ENCODE measurements at places on chromosomes 5 and 9.
A peak's percentile ranks its signal among the peaks of the same experiment; 100 is the strongest.

- DNase-seq: no peak
These were observed 173.4 kb downstream of the NR3C1 start for GRCh38 chr5:143229896-143230675.

DNA sequence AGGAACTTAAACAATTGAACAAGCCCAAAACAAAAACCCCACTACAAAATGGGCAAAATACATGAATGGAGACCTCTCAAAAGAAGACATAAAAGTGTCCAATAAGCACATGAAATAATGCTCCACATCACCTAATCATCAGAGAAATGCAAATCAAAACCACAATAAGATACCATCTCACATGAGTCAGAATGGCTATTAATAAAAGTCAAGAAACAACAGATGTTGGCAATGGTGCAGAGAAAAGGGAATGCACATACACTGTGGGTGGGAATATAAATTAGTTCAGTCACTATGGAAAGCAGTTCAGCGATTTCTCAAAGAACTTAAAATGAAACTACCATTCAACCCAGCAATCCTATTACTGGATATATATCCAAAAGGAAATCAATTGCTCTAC lies 337.4 kb upstream of the GRIA1 start:
- DNase-seq: no peak

DNA sequence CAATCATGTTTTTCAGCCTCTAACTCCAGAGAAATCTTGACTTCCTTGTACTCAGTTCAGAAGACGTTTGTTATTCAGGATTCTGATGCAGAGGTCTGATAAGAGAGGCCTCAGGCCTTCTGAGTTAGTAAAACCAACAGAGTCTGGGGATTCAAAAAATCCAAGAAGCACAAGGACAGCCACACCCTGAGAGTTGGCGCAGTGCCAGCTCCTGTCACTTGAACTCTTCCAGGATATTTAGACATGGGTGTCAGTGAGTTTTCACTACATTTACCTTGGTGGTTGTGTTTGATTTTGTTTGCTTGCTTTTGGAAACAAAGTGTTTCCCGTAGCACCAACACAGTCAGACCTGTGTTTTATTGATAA lies 41.6 kb upstream of the PDE8B start:
- no peak for DNase-seq

GRCh38 chr9:84811072-84811750 lies 141.7 kb downstream of the NTRK2 start:
- no peak for DNase-seq

DNA sequence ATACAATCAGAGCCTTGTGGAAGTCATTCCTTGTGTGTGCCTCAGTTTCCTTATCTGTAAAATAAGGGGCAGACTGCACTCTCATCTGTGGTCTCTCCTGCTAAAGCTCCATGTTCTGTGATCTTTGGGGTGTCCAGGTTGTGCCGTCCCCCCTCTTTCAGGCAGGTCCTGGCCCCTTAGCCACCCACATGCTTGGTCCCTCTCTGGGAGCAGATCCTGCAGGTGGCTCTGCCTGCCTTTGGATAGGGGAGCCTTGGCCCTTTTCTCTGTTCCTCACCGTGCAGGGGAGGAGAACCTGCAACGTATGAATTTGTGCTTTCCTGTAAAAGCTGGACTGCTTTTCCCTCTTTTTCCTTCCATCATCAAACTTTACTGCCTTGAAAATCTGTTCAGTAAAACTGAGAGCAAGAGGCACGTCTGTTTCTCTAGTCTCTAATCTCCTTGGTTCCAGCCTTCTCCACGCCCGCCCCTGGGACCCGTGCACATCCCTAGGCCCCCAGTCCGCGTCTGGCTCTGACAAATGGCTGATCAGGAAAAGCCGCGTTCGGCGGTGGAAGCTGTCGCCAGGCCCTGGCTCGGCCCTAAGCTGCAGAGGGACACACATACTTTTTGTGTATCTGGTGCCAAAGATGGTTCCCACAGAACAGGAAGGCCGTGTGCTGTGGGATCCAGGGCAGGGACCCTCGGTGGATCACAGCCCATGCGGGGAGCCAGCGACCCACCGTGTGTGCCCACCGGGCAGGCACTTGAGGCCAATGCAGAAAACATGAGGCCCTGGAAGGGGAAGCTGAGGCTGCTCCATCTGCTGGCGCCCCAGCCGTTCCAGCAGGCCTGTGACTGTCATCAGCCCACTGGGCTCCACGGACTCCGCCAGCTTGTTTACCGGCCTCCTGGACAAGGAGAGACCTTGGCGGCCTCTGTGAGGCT lies 43.4 kb upstream of the COL5A1 start:
- no peak for DNase-seq

- peak; percentile 25 for DNase-seq
These were observed 541 bp downstream of the GNPDA1 start for GRCh38 chr5:142012186-142012785.

DNA sequence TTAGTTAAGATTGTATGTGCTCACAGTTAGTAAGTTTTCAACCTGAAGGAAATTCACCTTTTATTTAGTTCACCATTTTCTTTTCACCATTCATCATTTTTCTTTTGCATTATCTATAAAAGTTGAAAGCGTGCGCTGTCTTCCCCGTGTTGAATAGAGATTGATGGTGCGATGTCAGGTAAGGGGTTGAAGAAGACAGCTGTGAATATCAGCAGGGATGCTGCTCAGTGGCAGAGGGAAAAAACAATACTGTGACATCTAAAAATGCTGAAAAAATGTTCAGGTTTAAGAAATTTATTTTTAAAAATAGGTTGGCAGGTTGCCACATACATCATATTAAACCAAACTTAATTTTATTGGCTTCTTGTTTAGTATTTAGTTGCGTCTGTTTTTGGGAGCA lies 815.0 kb downstream of the DTWD2 start:
- DNase-seq: no peak

- DNase-seq: no peak
These were observed 175.8 kb upstream of the KLF9 start for GRCh38 chr9:70590315-70590677.

- DNase-seq: no peak
These were observed 26.9 kb downstream of the GLT6D1 start for GRCh38 chr9:135612437-135612836.

GRCh38 chr9:16561121-16561520 lies 309.3 kb downstream of the BNC2 start:
- no peak for DNase-seq

DNA sequence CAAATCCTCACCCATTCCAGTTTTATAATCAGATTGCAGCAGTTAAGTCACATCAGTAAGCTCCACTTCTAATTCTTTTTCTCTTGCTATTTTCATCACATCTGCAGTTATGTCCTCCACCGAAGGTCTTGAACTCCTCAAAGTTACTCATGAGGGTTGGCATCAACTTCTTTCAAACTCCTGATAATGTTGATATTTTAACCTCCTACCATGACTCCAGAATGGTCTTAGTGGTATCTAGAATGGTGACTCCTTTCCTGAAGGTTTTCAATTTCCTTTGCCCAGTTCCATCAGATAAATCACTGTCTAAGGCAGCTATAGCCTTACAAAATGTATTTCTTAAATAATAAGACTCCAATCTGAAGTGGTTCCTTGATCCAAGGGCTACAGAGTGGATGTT lies 53.8 kb upstream of the EDIL3 start:
- no peak for DNase-seq

DNA sequence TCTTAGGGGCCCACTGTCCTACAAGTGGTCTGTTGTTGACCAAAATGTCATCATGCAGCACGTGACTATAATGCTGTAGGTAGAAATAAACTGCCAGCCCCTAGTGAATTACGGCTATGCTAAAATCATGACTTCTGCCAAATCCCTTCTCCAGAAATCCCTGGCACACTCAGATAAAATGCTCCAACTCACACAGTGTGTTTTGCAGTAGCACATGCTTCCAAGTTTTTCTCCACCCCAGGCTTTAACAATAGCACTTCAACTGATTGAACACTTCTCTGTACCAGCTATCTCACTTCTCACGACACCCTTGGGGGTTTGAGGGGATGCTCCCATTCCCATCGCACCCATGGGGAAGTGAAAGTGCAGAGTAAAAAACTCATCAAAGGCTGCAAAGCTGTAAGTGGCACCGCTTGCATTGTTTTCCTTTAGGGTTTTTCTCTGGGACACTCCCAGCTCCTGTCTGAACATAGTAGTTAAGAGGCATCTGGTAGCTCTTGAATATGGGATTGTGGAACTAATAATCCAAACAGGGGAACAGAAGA lies 151.0 kb upstream of the SLC24A2 start:
- no peak for DNase-seq

GRCh38 chr5:171421331-171422262 lies 2.1 kb downstream of the FGF18 start:
- no peak for DNase-seq

DNA sequence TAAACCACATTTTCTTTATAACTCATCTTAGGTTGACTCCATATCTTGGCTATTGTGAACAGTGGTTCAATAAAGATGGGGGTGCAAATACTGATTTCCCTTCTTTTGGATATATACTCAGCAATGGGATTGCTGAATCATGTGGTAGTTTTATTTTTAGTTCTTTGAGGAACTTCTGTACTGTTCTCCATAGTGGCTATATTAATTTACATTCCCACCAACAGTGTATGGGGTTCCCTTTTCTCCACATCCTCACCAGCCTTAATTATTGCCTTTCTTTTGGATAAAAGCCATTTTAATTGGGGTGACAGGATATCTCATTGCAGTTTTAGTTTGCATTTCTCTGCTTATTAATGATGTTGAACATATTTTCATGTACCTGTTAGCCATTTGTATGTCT lies 107.7 kb upstream of the EQTN start:
- DNase-seq: no peak

DNA sequence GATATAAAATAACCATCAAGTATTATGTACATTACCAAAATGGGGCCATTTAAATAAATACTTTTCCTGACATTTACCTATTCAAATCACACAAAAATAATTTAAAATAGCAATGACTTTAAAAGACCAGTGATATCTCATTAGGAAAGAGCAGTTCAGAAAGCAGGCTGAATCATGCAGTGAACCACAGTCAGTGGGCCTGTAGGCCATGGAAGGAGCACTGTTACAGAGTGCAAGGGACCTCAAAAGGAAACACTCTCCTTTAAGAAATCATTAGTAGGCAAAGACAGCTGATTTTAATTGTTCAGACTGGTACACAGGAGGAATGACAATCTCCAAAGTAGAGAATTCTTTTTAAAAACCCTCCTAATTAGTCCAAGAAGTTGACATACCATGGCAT lies 283.5 kb upstream of the EFNA5 start:
- DNase-seq: no peak

GRCh38 chr9:117682955-117683710 lies 21.1 kb upstream of the TLR4 start:
- no peak for DNase-seq

DNA sequence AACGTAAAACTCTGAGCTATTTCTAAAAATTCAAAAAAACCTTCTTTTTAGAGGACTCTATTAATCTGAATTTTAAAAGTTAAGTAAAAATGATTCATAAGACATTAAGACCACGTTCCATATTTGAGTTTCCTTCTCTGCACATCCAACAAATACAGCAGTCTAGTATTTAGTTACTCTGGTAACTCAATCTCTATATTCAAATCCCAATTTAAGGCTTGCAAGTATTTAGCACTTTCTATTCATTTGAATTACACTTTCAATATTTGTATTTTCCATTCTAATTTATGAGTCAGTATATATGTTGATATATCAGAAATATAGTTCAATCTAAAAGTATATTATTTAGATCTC lies 17.7 kb downstream of the RFX3 start:
- DNase-seq: no peak
